ENCODE measurements at places on chromosomes 5 and 9. TPM values are rescaled to one million over a fixed set of nuclear protein-coding genes. Genes with fewer than 3 reads are reported as not detected.

The NOL6 gene
- total RNA-seq = 13.2 TPM

The IFNK gene
- total RNA-seq = not detected

The TXNDC15 gene
- 83.4 TPM for total RNA-seq

The PCBD2 gene
- 4.9 TPM for total RNA-seq

The FOXD4L4 gene
- not detected for total RNA-seq

The KLHL3 gene
- 0.72 TPM for total RNA-seq

The RASEF gene
- 1.3 TPM for total RNA-seq

The TNFSF15 gene
- total RNA-seq = 0.49 TPM

The GTF2H2C gene
- 32.7 TPM for total RNA-seq

The BRD9 gene
- 24.0 TPM for total RNA-seq

The C9 gene
- not detected for total RNA-seq

The ZNF483 gene
- total RNA-seq = 0.98 TPM

The TEX48 gene
- total RNA-seq = not detected

The CNTNAP3B gene
- 0.78 TPM for total RNA-seq

The PCDHGA11 gene
- total RNA-seq = 7.0 TPM

The MYOZ3 gene
- 0.78 TPM for total RNA-seq

The PCDHAC2 gene
- not detected for total RNA-seq

The JADE2 gene
- total RNA-seq = 10.7 TPM

The CTXN3 gene
- not detected for total RNA-seq

The LCN12 gene
- total RNA-seq = not detected

The ECSCR gene
- 0.60 TPM for total RNA-seq

The CDH6 gene
- 0.12 TPM for total RNA-seq

The FAM81B gene
- total RNA-seq = not detected

The CD72 gene
- total RNA-seq = 0.10 TPM

The PTPN3 gene
- 1.6 TPM for total RNA-seq

The GCNT4 gene
- total RNA-seq = not detected

The TYRP1 gene
- 0.68 TPM for total RNA-seq

The GPRIN1 gene
- 6.2 TPM for total RNA-seq

The MZB1 gene
- not detected for total RNA-seq

The N4BP3 gene
- 0.12 TPM for total RNA-seq

The POLR3G gene
- 22.6 TPM for total RNA-seq

The FGF1 gene
- total RNA-seq = 11.5 TPM

The RABL6 gene
- 37.8 TPM for total RNA-seq

The MARCHF3 gene
- 7.8 TPM for total RNA-seq

The UBAC1 gene
- total RNA-seq = 27.6 TPM

The GKAP1 gene
- total RNA-seq = 0.72 TPM

The PRRT1B gene
- not detected for total RNA-seq

The FREM1 gene
- 0.88 TPM for total RNA-seq

The SNX24 gene
- 34.7 TPM for total RNA-seq

The AK3 gene
- total RNA-seq = 70.5 TPM

The UBE2B gene
- total RNA-seq = 36.0 TPM

The GALNT12 gene
- total RNA-seq = 3.2 TPM

The RXFP3 gene
- not detected for total RNA-seq

The BAAT gene
- total RNA-seq = not detected

The GMCL2 gene
- not detected for total RNA-seq

The PRR7 gene
- total RNA-seq = 13.9 TPM

The CHSY3 gene
- total RNA-seq = 0.48 TPM

The SLC30A5 gene
- total RNA-seq = 44.1 TPM

The PCDHB15 gene
- 1.6 TPM for total RNA-seq

The PGM5 gene
- total RNA-seq = 0.36 TPM

The TOR4A gene
- total RNA-seq = under 0.01 TPM

The HRH2 gene
- 4.4 TPM for total RNA-seq

The C9orf40 gene
- 8.6 TPM for total RNA-seq

The BNIP1 gene
- total RNA-seq = 22.1 TPM

The F2RL2 gene
- total RNA-seq = 24.2 TPM

The ORM2 gene
- total RNA-seq = not detected

The ARHGEF28 gene
- 11.3 TPM for total RNA-seq

The KIF3A gene
- total RNA-seq = 4.6 TPM
